ENCODE measurements at places on chromosomes 16 and 17. TPM values are rescaled to one million over a fixed set of nuclear protein-coding genes. Genes with fewer than 3 reads are reported as not detected.

The SOX8 gene
- total RNA-seq, result 21.6 TPM

The TBC1D3H gene
- not detected for total RNA-seq

The MVD gene
- total RNA-seq, result 48.9 TPM

The LGALS3BP gene
- total RNA-seq, result 19.7 TPM

The RPRML gene
- 4.2 TPM for total RNA-seq

The MYH1 gene
- total RNA-seq, result not detected

The FOXC2 gene
- 0.98 TPM for total RNA-seq

The TNK1 gene
- total RNA-seq, result 0.25 TPM

The CRHR1 gene
- total RNA-seq, result 37.6 TPM

The PPP1R27 gene
- not detected for total RNA-seq

The PIK3R5 gene
- 0.49 TPM for total RNA-seq

The PTX4 gene
- not detected for total RNA-seq

The TUBG2 gene
- 7.9 TPM for total RNA-seq

The SPN gene
- total RNA-seq, result 0.25 TPM

The GAST gene
- total RNA-seq, result not detected

Data from temporal lobe (tissue), 4 donors.